Effector memory CD4-positive, alpha-beta T cell (primary cell): ENCODE measurements at places on chromosomes 1 and 21.

- H3K4me1 ChIP-seq, result no peaks in the 10 kb centered on the region
- no peak for DNase-seq
- H3K27ac ChIP-seq, result no peak overlapping the region
- no peaks in the 10 kb centered on the region for H3K27me3 ChIP-seq
- no peak overlapping the region for H3K4me3 ChIP-seq
- H3K36me3 ChIP-seq, result no peaks in the 10 kb centered on the region
Observed at GRCh38 chr1:61247881-61248752, 165.8 kb downstream of the NFIA start.

GRCh38 chr1:179814546-179814838, 63.1 kb downstream of the TOR1AIP2 start:
- no peaks in the 10 kb centered on the region for H3K36me3 ChIP-seq
- H3K4me3 ChIP-seq, result peak overlapping the region; percentile 63
- no peak for DNase-seq

DNA sequence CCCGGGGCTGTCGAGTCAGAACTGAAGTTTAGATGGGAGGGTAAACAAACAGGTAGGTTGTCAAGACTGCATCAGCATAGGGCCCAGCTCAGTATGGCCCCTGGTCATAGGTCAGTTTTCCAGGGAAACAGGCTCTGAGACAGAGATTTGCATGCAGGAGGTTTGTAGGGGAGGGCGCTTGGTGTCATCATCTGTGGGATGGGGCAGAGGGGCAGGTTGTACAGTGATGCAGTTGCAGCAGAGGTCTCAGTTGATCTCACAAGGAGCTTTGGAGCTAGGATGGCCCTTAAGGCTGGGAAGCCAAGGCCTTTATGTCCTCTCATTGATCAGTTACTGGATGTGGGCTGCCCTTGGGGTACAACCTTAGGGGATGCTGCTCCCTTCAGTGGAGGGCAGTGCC, 38.5 kb upstream of the KCNA10 start:
- H3K4me1 ChIP-seq, result no peaks in the 10 kb centered on the region
- no peak overlapping the region for H3K27ac ChIP-seq
- no peak overlapping the region for H3K4me3 ChIP-seq
- DNase-seq, result no peak
- peaks cover 12% of the 10 kb centered on the region for H3K27me3 ChIP-seq

GRCh38 chr1:205071801-205072200, 12.5 kb downstream of the TMEM81 start:
- no peaks in the 10 kb centered on the region for H3K27me3 ChIP-seq
- no peak for DNase-seq
- no peaks in the 10 kb centered on the region for H3K4me1 ChIP-seq
- no peak overlapping the region for H3K4me3 ChIP-seq
- H3K27ac ChIP-seq, result no peak overlapping the region

DNA sequence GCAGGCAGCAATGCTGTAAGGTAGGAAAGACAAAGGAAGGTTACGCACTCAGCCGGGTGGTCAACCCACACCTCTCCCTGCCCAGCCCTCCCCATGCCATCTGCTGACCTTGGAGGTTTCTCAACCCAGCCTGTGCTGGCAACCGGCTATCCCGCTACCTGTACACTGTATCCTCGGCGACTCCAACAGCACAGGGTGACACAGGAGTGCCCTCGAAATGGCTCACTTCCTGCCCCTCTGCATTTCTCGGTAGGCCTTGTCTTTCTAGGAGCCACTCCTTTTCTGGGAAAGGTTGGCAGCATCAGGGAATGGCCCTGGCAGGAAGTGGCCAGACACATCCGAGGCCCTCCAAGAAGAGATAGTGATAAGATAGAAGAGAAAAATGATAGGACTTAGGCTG, 124.0 kb downstream of the PROX1 start:
- H3K4me3 ChIP-seq, result no peak overlapping the region
- DNase-seq, result no peak
- no peak overlapping the region for H3K27ac ChIP-seq
- H3K4me1 ChIP-seq, result no peaks in the 10 kb centered on the region

DNA sequence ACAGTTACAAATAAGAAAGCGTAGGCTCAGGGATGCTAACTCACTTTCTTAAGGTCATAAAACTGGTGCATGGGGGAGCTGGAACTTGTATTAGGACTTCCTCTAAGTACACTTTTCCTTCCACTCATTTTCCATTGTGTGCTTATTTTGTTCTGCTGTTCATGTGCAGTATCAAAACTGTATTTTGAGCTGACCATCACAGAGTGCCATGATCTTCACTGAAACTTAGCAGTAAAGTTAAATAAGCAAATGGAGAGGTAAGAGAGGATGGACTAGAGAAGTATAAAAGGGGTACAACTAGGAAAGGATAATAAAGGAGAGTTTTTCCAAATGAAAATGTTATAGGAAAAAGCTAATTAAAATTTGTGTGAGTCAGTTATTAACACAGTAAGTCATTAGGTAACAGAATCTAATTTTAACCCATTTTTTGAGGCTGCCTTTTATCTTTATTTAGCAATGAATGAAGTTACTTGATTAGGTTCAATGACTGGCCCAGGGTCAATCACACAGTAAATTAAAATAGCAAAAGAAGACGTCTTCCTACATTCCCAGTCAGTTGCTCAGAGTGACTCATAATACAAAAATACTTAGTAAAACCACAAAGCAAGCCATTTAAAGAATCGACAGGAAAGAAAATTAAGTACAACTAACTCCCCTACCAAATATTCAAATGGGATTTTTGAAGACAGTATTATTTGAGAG, 165.8 kb upstream of the C1orf105 start:
- no peak for DNase-seq
- no peak overlapping the region for H3K27ac ChIP-seq
- no peaks in the 10 kb centered on the region for H3K36me3 ChIP-seq
- no peak overlapping the region for H3K4me3 ChIP-seq

GRCh38 chr1:231808116-231808515, 181.5 kb downstream of the DISC1 start:
- no peak overlapping the region for H3K4me3 ChIP-seq
- no peak overlapping the region for H3K27ac ChIP-seq
- no peak for DNase-seq

GRCh38 chr1:32759997-32760623, 57.0 kb downstream of the YARS1 start:
- H3K27ac ChIP-seq, result no peak overlapping the region

GRCh38 chr1:158013840-158014730, 20.6 kb downstream of the KIRREL1 start:
- no peaks in the 10 kb centered on the region for H3K4me1 ChIP-seq
- no peak overlapping the region for H3K27ac ChIP-seq
- no peak for DNase-seq
- H3K27me3 ChIP-seq, result peaks cover 4% of the 10 kb centered on the region
- H3K4me3 ChIP-seq, result no peak overlapping the region
- H3K36me3 ChIP-seq, result no peaks in the 10 kb centered on the region

DNA sequence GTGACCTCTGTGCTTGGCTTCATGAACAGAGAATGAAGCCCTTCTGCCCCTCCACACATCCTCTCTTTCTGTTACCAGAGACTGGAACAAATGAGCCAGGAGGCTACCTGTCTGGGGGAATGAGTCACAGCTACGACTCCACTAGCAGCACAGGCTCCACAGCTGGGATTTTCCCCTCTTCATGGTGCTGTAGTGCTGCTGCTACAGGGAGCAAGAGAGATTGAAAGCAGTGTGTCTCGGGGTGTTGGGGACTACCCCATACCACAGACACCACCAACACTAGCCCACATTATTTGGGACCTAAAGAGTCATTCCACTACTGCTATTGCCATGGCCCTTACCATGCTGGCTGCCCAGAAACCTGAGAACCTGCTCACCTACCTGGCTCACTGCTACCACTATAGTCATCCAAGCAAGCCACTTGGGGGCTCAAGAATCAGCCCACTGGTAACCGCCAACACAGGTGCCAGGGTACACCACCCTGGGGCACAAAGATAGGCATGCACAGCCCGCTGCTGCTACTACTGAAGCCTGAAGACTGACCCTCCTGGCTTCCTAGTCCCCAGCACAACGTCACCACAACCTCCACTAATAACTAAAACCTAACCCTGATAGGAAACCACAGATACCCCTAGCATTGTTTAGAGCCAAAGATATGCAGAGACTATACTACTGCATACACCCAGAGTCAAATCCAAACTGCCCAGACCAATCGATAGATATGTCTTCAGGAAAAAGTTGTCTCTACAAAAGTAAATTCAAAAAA, 17.7 kb downstream of the CD1E start:
- H3K4me1 ChIP-seq, result no peaks in the 10 kb centered on the region
- no peak overlapping the region for H3K4me3 ChIP-seq
- H3K27me3 ChIP-seq, result peaks cover 3% of the 10 kb centered on the region
- no peaks in the 10 kb centered on the region for H3K36me3 ChIP-seq
- H3K27ac ChIP-seq, result no peak overlapping the region
- DNase-seq, result no peak

GRCh38 chr1:17646444-17647280, 107.2 kb downstream of the ARHGEF10L start:
- H3K4me1 ChIP-seq, result no peaks in the 10 kb centered on the region
- DNase-seq, result no peak
- no peaks in the 10 kb centered on the region for H3K36me3 ChIP-seq
- no peak overlapping the region for H3K4me3 ChIP-seq

DNA sequence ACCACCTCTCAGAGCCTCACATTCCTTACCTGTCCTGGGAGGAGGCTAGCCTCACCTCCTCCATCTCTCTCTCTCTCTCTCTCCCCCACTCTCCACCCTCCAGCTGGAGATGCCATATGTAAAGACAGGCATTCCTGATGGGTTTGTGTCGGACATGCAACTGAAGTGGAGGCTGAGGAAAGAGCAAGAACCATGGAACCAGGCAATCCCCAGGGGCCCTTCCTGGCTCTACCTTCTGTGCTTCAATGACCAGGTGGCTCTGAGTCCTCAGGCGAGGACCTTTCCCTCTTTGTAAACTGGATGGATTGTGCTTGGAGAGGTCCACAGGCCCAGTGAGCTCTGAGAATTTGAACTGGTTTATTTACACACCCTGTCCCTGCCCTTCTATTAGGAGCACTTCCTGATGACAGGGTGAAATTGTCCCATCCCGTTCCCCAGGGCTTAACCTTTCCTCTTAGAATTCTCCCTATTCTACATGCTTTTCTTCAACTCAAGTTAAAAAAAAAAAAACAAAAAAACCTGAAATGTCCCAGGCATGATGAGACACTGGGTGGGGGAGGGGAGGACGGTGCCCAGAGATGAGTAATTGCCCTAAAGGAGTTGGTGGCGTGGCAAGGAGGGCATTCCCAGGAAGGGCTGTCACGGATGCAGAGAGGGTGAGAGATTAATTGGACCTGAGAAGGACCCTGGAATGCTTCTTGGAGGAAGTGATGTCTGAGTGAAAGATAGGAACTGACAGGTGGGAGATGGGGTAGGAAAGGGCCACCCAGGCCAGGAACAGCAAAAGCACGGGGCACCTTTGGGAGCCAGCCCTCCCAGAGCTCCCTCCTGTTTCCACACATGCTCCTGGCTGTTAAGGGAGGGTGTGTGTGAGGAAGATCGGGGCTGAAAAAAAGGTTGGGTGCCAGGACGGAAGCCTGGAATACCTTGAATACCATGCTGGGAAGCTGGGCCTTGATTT, 50.2 kb upstream of the WASF2 start:
- H3K36me3 ChIP-seq, result no peaks in the 10 kb centered on the region
- no peak for DNase-seq
- H3K4me1 ChIP-seq, result no peaks in the 10 kb centered on the region
- H3K27me3 ChIP-seq, result no peaks in the 10 kb centered on the region

DNA sequence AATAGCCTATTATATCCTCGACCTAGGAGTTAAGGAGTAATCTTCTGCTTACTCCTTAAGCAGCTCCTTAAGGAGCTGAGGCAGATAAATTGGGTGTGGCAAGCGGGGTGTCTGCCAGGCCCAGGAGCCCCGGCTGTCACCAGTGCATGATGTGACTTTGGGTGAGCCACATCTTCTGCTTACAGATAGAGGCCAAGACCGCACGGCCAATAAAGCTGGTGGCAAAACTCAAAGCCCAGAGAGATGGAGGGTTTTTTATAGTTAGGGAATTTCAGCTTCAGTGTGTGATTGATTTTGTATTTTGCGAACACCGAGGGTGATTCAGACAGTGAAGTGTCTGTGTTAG, 9.8 kb downstream of the MX2 start:
- peaks cover 17% of the 10 kb centered on the region for H3K4me1 ChIP-seq
- peaks cover 15% of the 10 kb centered on the region for H3K36me3 ChIP-seq
- H3K4me3 ChIP-seq, result peak overlapping the region; percentile 11

GRCh38 chr1:24919791-24920532, 10.1 kb downstream of the RUNX3 start:
- no peak overlapping the region for H3K4me3 ChIP-seq
- peaks cover 52% of the 10 kb centered on the region for H3K36me3 ChIP-seq
- no peak for DNase-seq
- peaks cover 66% of the 10 kb centered on the region for H3K4me1 ChIP-seq
- no peaks in the 10 kb centered on the region for H3K27me3 ChIP-seq
- H3K27ac ChIP-seq, result peak overlapping the region; percentile 76

DNA sequence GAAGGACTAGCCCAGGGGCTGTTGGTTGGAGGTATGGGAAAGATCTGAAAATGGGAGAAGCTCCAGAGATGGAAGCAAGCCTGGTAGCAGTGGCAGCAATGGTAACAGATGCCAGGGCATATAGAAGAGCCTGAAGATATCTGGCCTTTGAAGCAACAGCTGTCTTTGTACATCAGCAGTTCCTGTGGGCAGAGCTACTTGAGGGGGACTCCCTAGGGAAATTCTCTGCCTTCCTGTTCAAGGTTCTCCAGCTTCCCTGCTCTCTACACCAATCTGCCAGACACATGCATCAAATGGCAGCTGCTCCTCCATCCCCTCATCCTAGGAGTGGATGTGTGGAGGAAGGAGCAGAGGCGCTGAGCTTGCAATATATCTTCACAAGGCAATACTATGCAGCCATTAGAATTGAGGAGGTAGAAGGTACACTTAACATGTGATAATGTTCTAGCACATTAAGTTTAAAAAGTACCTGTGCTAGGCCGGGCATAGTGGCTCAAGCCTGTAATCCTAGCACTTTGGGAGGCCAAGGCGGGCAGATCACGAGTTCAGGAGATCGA, 2.2 kb downstream of the TMEM35B start:
- peaks cover 5% of the 10 kb centered on the region for H3K36me3 ChIP-seq
- no peaks in the 10 kb centered on the region for H3K27me3 ChIP-seq
- no peak overlapping the region for H3K4me3 ChIP-seq
- no peak for DNase-seq

DNA sequence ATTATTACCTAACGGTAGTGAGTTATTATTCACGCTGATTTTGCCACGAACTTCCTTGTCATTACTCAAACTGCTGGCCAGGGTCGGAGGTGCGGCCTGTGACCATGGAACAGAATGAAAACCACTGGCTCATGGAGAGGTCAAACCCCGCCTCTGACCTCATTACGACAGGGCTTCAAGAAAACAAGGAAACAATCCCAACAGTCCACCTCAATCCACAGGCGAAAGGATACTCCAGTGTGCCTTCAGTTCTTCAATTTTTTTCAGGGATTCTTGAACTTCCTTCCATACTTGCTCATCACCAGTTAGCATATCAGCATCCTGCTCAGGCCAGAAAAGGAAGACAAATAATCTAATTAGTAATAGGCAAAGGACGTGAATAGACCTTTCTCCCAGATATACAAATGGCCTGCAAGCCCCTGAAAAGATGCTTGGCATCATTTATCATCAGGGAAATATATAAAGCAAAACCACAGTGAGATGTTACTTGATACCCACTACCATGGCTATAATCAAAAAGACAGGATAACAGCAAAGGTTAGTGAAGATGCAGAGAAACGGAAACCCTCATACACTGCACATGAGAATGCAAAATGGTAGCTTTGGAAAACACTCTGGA, 643.4 kb downstream of the SMYD3 start:
- no peaks in the 10 kb centered on the region for H3K27me3 ChIP-seq
- H3K27ac ChIP-seq, result no peak overlapping the region
- no peaks in the 10 kb centered on the region for H3K4me1 ChIP-seq
- no peak overlapping the region for H3K4me3 ChIP-seq
- no peak for DNase-seq
